Ureter (tissue), 1 donor: ENCODE measurements at places on chromosomes 6 and 20. TPM values are rescaled to one million over a fixed set of nuclear protein-coding genes. Genes with fewer than 3 reads are reported as not detected.

DNA sequence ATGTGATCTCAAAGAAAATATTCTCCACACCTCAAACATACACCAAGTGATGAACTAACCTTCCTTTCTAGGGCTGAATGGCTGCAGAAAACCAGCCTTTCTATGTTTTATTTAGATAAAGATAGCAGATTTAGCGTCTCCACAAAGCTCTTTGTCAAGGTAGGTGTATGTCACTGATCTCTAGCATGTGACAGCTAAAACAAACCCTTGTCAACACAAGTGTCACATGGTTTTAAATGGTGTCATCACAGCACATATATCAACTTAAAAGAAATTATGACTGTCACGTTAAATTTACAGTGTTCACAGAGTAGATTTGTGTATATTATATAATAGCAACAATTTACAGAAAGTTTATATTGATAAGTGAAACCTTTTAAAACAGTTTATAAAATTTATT is 58.3 kb downstream of the TENT5A start:
- no peak for DNase-seq

DNA sequence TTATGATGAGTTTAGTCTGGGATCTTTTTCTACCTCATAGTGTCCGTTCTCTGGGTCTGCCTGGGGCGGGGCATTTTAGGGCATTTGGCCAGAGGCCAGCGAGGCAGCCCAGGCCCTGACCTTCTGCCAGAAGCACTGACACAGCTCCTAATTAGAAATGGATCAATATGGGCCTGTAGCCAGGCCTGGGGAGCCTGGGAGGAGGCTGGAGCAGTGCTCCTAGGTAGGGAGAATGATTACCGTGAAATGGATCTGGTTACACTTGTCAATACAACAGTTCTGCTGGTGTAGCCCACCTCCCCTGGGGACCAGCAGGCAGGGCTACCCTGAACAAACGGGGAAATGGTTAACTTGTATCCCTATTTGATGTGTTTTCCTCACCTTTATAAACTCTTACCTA is 23.0 kb downstream of the RALY start:
- DNase-seq = no peak

TRIM40 gene
- total RNA-seq = not detected

DNA sequence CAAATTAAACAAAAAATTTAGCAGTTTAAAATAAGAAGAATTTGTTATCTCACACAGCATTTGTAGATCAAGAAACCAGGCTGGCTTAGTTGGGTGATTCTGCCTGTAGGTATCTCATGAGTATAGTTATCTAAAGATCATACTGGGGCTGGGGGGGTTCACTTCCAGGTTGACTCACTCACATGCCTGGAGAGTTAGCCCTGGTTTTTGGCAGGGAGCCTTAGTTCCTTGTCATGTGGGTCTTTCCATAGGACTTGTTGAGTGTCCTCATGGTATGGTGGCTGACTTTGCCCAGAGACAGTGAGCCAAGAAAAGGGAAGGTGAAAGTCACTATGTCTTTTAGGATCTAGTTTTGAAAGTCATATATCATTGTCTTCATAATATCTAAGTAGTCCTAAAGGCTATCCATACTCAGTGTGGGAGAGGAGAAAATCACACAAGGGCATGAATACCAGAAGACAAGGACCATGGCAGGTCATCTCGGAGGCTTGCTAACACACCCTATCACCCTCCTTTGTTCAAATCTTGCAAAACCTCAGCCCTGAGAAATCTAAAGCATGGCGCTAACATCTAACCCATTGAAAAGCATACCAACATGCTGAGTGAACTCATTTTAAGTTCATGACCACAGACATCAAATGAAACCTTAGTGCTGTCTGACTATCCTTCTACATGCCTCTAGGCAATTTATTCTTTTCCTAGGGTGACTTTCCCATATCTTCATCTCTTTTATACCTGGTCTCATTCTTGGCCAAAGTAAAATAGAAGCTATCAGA is 39.2 kb downstream of the CYP24A1 start:
- no peak for DNase-seq

GRCh38 chr6:6579281-6579680 is 9.2 kb upstream of the LY86 start:
- DNase-seq = no peak

GRCh38 chr6:55208478-55209458 is 34.5 kb downstream of the HCRTR2 start:
- no peak for DNase-seq

DNA sequence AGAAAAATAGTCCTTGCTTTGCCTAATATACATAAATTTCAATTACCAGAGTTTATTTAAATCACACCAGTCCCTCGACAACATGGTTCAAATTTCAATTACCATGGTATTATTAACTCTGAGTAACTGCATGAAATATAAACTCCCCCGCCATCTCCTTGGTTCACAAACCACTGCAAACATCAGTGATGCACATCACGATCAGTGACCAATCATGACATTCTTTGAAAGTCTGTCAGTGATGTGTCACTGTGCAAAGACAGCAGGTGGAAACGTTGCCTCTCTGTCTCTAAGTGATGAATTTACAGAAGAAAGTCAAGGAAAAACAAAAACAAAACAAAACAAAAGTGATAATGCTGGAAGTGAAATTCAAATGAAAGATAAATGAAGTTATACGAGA is 86.7 kb downstream of the TASP1 start:
- no peak for DNase-seq

SMLR1 gene
- not detected for total RNA-seq

DNA sequence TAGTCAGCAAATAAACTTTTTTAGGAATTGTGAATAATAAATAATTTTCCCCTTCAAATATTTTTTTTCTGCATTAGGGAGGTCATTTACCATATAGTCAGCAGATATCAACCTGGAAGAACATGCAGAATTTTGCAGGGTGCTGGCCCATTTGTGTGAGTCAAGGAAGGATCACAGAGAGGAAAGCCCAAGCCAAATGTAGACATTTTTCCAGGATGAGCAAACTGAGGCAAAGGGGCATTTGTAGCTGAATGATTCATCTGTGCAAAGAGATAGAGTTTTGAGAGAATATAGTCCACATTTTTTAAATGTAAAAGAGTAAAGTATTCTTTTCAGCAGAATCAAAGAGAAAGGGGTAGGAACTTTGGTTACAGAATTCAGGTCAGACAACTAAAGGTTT is 555.5 kb upstream of the MARCKS start:
- no peak for DNase-seq

CAGE1 gene
- total RNA-seq = not detected

TNF gene
- total RNA-seq = 0.36 TPM
